ENCODE measurements at places on chromosomes 7 and 10. TPM values are rescaled to one million over a fixed set of nuclear protein-coding genes. Genes with fewer than 3 reads are reported as not detected.

The TPST1 gene
- 19.3 TPM for total RNA-seq

The POLR2J2 gene
- 1.3 TPM for total RNA-seq

The CCDC146 gene
- 29.8 TPM for total RNA-seq

The ABCB8 gene
- 36.2 TPM for total RNA-seq

The EPO gene
- not detected for total RNA-seq

The FAM13C gene
- 21.8 TPM for total RNA-seq

The COX15 gene
- 34.3 TPM for total RNA-seq

The GJD4 gene
- total RNA-seq = not detected

The PNLIPRP3 gene
- total RNA-seq = not detected

The OR2A42 gene
- total RNA-seq = not detected

Data from stomach (tissue), 19 donors.